ENCODE measurements at places on chromosomes 11 and 22.

DNA sequence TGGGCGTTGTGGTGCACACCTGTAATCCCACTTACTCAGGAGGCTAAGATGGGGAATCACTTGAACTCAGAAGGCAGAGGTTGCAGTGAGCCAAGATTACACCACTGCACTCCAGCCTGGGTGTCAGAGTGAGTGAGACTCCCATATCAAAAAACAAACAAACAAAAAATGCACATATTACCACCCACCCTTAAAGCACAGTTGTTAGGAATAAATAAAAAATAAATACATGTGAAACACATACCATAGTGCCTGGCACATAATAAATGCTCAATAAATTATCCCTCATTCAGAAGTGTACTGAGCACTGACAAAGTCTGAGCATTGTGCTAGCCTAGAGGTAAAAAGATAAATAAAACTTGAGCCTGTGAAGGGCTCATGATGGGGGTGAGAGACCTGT lies 9.0 kb upstream of the JAML start:
- no peak for DNase-seq

GRCh38 chr11:28836285-28837081 lies 728.3 kb downstream of the METTL15 start:
- no peak for DNase-seq

GRCh38 chr11:84256618-84257017 lies 970.5 kb upstream of the CCDC90B start:
- DNase-seq, result no peak

GRCh38 chr11:117885777-117886176 lies 9.3 kb upstream of the FXYD6 start:
- no peak for DNase-seq

DNA sequence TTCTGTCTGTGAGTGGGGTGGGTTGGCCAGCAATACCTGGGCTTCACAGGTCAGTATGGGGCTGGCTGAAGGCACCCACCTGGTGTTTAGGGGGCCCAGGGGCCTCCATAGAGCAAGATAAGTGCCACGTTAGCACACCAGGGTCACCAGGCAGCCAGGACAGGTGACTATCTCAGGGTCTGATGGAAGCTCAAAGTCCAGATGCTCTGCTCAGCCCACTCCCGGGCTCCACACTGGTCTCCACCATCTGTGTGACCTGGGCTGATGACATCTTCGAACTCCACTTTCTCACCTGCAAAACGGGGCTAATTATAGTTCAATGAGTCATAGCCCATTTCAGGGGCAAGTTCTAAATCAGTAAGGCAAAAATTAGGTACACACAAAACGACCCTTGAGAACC lies 39.4 kb upstream of the PRDM11 start:
- no peak for DNase-seq

GRCh38 chr22:48782326-48782725 lies 1045.3 kb downstream of the BRD1 start:
- no peak for DNase-seq

GRCh38 chr11:61082931-61083531 lies 19.3 kb upstream of the CD5 start:
- DNase-seq, result peak; percentile 49

DNA sequence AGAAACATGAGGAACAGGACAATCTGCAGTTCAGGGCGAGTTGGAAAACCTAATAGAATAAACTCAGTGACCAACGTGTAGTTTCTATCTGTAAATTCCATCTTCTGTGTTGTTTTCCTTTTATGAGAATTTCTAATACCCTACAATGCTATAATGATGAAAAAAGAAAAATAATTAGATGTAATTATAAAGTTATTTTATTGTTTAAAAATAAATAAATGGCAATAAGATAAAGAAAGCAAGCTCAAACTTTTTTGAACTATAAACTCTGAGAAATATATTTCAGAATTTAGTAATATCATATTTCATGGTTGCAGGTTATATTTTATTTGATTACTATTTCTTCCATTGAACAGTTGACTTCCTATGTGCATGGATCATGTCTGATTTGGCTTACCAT lies at the start of gene OR5I1:
Gene OR5I1 (minus strand): TSS at position 101 of the 400 bp plus-strand sequence. CDS start 0 bp downstream, at position 101.
- no peak for DNase-seq

GRCh38 chr11:79179087-79179486 lies 261.7 kb downstream of the TENM4 start:
- DNase-seq, result no peak

- no peak for DNase-seq
Measured at GRCh38 chr11:29734287-29734686, 282.5 kb downstream of the KCNA4 start.

DNA sequence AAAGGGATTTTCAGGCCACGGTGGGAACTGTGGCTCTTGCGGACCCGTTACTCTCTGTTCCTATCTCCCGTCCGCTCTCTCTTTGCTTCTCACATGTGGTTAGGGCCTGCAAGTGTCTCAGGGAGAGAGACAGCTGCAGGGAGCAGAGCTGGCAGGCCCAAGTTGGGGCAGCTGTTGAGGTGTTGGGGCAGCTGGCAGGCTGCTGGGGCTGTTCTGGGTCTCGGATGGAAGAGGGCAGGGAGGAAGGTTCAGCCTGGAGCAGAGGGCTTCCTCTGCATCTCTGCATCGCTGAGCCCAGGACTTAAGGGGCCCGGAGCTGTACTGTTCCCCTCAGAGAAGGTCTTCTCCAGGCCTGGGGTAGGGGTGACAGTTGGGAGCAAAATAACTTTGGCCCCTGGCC lies 2.6 kb upstream of the CNIH2 start:
- no peak for DNase-seq

DNA sequence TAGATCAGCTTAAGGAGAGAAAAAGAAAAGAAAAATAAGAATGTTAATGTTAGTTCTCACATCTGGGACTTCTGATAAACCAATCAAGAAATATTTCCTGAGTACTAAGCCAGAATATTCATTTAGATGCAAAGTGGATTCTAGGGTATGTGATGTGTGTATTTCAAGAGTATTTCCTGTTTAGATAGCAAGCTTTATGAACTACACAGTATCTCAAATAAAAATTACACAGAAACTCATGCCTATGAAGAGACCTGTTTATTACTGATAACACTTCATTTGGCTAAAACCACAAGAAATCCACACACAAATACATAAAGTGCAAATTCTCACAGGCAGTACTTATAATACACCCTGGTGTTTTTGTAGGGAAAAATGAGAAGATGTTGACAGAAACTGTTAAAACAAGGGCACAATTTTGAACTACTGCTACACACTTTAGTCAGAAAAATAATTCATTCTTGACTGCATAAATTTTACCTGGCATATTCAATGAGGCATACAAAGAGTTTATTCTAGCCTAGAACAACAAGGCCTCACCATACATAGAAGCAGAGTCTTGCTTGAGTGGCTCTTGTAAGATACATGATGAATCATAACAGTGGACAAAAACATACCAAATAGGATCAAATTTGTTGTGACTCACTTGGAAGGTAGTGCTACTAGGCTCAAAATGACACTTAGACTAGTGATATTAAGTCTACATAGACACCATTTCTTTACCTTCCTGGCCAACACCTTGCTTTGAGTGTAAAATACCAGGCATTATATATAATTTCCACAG lies 18.8 kb upstream of the P4HA3 start:
- no peak for DNase-seq

GRCh38 chr11:35496416-35496815 lies 29.0 kb downstream of the PAMR1 start:
- no peak for DNase-seq

DNA sequence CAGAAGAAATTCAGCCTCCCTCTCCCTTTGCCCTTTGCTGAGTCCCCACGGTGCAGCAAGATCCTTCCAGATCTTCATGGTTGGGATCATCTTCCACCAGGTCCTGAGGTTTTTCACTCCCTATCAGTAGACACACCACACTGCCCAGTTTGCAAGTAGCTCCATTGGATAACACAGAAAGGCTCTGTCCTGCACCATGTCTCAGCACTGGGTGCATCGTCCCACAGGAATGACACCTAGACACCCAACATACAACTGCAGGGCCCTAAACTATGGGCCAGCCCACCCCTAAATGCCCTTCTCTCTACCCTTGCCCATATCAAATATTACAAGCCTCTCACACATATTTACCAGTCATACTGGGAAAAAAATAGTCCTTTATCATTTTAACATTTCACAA lies 9.4 kb downstream of the KLHL22 start:
- DNase-seq, result no peak

GRCh38 chr22:30393322-30393680 lies 3.5 kb upstream of the SEC14L2 start:
- no peak for DNase-seq

- no peak for DNase-seq
Measured at GRCh38 chr11:77053217-77054015, 13.4 kb upstream of the CAPN5 start.

DNA sequence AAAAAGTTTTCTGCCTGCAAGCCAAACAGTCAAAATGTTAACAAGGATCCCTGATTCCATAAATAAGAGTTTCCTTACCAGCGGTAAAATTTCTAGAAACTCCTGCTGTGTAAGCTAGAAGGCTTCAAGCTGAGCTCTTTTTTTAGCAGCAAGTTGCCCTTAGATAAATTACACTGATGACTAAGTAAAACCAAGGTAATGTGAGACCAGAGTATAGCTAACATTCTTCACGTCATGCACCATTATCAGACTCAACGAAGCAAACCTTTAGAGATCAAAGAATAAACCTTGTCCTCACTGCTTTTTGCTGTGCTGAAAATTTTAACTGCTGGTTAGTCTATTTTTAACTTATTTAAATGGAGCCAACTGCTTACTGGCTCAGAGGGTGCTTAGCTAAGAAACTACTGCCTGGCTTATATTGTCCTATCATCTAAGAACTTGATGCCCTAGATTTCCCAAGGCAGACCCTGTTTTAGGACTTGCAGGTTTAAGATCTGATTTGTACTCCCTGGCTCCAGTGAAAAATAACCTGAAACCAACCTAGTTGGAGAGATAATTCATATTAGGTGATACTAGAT lies 900.7 kb downstream of the JRKL start:
- no peak for DNase-seq

DNA sequence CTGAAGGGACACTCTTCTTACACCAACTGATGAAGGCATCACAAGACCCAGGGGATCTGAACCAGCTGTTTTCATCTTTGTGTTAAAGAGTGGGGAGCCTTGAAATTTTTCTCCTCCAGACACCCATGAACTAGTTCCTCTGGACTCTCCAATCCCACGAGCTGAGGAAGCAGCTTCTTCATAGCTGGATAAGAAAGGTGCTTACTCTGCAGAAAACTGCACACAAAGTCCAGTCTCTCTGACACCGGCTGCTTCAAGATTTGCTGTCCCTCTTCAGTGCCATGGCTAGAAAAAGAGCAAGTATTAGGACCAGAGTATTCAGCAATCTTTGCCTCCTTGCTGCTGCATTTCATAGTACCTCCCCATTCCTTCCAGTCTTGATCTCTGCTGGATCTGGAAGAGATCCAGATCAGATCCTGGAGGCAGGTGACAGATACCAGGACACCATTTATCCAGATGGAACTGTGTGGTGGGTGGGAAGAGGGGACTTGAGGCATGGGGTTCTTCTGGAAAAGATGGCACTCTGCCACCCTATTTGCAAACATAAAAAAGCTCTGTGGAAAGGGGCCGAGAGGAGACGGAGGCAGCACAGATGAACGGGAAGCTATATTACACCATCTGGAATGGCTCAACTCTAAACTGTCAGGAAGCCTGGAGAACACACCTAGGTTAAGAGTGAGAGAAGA lies 25.5 kb downstream of the IL18BP start:
- no peak for DNase-seq

GRCh38 chr11:113016905-113017304 lies 55.7 kb downstream of the NCAM1 start:
- DNase-seq, result no peak

DNA sequence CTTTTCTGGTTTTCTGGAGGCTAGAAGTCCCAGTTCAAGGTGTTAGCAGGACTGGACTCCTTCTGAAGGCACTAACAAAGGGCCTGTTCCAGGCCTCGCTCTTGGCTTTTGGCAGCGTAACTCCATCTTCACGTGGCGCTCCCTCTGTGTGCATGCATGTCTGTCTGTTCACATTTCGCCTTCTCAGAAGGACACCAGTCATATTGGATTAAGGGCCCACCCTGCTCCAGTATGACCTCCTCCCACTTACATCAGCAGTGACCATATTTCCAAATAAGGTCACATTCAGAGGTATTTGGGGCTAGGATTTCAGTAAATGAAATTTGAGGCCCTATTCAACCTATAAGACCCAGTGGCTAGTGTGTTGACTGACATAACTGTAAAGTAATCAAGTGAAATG lies 20.0 kb downstream of the APLP2 start:
- DNase-seq, result no peak

All from activated T-cell treated with anti-CD3 and anti-CD28 coated beads, Interleukin-2, amount 50 U/mL, for 1 hour (primary cell).